Peyer's patch (tissue), 4 donors: ENCODE measurements at places on chromosomes 2 and 18. TPM values are rescaled to one million over a fixed set of nuclear protein-coding genes. Genes with fewer than 3 reads are reported as not detected.

DNA sequence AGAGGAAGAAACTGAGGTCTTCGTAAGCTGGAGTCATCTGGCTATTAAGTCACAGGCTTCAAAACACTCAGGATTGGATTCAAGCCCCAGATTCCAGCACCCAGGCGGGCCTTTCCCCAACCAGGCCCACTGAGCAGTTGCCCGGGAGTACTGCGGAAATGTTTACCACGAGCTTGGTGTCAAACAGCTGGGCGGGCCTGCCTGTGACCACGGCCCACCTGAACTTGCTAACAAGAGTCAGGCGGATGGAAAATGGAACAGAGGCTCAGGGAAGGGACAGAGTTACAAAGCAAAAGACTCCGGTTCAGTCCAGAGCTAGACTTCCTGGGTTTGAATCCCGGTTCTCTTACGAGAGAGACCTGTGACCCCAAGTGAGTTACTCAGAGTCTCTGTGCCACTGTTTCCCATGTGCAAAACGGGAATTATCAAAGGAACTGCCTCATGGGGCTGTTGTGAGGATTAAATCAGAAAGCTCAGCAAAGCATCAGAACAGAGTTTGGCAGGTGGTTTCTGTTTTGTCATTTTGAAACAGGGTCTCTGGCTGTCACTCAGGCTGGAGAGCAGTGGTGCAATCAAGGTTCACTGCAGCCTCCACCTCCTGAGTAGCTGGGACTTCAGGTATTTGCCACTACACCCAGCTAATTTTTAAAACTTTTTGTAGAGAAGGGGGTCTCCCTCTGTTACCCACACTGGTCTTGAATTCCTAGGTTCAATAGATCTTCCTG lies 49.0 kb upstream of the TFCP2L1 start:
- H3K27me3 ChIP-seq = no peaks in the 10 kb centered on the region
- H3K4me3 ChIP-seq = no peak overlapping the region
- H3K36me3 ChIP-seq = no peaks in the 10 kb centered on the region
- H3K4me1 ChIP-seq = peaks cover 8% of the 10 kb centered on the region
- DNase-seq = no peak

Gene PSMA8
- not detected for total RNA-seq

Gene ASB18
- total RNA-seq = not detected

Gene SPP2
- not detected for total RNA-seq

- no peaks in the 10 kb centered on the region for H3K4me1 ChIP-seq
- no peaks in the 10 kb centered on the region for H3K27me3 ChIP-seq
- H3K4me3 ChIP-seq = no peak overlapping the region
- no peak overlapping the region for H3K27ac ChIP-seq
- no peaks in the 10 kb centered on the region for H3K36me3 ChIP-seq
- DNase-seq = no peak
Measured at GRCh38 chr2:48600204-48600813, 17.3 kb upstream of the GTF2A1L start.

GRCh38 chr2:229254206-229254605 lies 16.9 kb downstream of the PID1 start:
- H3K4me3 ChIP-seq = no peak overlapping the region
- no peaks in the 10 kb centered on the region for H3K36me3 ChIP-seq
- H3K27ac ChIP-seq = no peak overlapping the region
- no peaks in the 10 kb centered on the region for H3K4me1 ChIP-seq

- no peak overlapping the region for H3K4me3 ChIP-seq
- H3K27me3 ChIP-seq = no peaks in the 10 kb centered on the region
- no peak overlapping the region for H3K27ac ChIP-seq
Measured at GRCh38 chr2:40773291-40773690, 321.4 kb upstream of the SLC8A1 start.

- peaks cover under 1% of the 10 kb centered on the region for H3K4me1 ChIP-seq
- no peak overlapping the region for H3K4me3 ChIP-seq
- peak overlapping the region; percentile 66 for H3K27ac ChIP-seq
- no peaks in the 10 kb centered on the region for H3K27me3 ChIP-seq
- no peak for DNase-seq
Measured at GRCh38 chr2:236972491-236973342, 113.0 kb upstream of the COPS8 start.
